BE2C (cell line): ENCODE measurements at places on chromosomes 3 and 15.

DNA sequence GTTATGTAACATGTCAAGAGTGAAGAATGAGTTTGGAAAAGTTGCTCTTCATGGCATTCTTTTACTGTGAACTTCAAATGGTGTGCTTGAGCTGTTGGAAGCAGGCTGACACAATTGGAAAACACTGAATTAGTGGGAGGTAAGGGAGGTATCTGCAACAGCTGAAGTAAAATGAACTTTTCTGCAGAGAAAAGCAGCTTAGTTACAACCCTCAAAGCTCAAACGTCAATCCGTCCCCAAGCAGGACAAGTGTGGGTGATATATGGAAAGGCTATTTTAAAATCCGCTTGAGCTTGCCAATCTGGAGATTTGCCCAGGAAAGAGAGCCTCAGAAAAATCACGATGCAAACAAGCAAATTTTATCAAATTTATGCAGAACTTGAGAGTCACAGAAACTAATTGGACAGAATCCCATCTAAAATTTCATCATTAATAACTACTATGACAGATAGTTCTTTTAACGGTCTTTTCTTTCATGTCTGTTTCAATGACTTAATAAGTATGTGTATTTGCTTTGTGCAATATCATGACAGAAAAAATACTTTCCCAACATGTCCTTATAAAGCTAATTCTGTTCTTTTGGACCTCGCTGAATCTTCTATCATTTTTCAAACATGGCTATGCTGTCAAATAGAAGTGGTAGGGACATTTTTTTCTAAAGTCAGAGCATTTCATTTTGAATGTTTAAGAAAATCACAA, 266.6 kb upstream of the SLITRK3 start:
- DNase-seq, result no peak

DNA sequence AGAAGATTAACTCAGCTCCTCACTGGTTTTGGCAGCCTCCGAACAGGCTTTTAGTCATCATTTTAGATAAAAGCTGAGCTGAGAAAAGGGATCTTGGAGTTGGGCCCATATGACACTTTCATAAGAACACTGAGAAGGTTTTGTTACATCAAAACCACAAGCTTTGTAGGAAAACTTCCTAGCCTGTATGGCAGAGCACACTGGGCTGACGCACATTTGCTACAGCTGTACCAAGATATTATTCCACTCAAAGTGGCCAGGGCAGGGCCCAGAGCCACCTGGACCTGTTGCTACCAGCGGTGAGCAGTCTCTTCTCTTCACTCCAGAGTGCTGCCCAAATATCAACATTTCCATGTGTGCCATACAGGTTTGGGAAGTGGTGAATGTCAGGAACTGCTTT, 160.5 kb upstream of the CCDC54 start:
- DNase-seq, result no peak

GRCh38 chr15:43283526-43283925, 16.8 kb upstream of the TGM5 start:
- no peak for DNase-seq

GRCh38 chr3:23876923-23877322, 39.9 kb downstream of the NKIRAS1 start:
- no peak for DNase-seq

DNA sequence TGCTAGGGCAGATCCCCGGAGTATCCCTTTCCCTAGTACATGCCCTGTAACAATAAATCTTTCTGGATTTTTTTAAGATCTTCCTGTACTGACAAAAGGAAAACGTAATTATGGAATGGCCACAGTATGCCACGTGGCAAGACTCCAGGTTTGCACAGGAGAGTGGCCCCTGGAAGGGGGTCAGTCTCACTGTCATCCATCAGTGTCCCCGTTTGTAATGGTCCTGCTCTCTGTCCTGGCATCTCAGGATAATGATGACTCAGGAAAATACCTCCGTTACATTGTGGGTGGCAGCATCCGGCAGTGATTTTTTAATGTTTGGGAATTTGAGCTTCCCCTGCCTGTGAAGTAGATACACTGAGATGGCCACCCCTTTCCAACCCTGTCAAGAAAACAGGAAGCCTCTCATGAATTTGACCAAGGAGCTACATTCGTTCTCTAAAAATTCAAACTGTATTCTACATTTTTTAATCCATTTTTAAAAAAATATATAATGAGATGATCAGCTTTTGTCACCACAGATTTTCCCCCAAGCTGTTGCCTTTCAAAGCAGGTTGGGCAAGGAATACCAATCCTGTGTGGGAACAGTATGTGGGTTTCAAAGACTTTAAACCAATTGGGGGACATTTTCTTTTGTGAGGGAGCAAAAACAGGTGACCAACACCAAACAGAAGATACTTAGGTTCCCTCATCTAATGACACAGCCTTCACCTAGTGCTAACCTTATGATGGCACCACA, 110.4 kb downstream of the C3orf70 start:
- DNase-seq, result no peak

- peak; percentile 82 for DNase-seq
Observed at GRCh38 chr15:89399238-89400115, 64.9 kb upstream of the POLG start.
